ENCODE measurements at places on chromosomes 4 and X.
A peak's percentile ranks its signal among the peaks of the same experiment; 100 is the strongest.

DNA sequence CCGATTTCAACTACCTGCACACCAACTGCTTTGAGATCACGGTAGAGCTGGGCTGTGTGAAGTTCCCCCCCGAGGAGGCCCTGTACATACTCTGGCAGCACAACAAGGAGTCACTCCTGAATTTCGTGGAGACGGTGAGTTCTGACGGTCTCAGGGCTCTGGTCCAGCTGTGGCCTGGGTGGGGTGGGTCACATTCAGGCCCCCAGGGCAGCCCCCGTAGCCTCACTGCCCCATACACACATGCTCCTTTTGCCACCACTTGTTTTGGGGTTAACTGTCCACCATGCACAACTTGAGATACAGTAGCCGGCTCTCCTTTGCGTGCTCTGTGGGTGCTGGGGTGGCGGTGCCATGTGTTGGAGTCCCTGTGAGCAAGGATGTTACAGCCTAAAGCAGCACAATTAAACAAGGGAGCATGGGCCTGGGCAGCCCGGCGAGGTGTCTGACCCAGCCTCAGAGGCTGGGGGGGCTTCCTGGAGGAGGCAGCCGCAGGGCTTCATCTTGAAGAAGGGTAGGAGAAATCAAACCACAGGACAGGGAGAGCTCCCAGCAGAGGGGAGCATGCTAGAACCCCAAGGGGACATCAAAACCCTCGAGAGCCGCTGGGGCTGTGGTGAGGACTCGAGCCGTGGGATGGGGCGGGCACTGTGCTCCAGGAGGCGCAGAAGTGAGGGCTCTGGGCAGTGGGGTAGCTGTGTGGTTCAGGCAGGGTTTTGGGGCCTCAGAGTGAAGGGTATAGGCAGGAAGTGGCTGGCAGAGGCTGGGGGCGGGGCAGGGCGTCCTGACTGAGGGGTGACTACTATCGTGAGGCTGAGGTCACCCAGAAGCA is 22.0 kb downstream of the CPZ start:
- peak; percentile 10 for DNase-seq

DNA sequence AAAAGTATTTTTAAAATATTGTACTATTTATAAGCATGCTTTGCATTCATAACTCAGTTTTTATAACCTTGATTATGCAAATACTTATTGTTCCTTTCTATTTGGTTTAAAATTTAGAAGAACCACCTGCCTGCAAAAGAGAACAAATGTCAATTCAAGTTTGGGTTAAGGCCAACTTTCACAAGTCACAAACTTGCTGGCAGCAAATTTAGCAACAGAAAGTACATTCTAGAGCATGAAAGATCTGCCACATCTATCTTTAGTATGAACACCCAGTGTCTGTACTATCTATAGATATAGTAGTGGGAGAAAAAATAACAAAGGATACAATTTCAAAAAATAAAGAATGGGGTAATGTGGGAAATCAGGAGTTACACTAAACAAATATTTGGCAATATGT is 1014.2 kb downstream of the C4orf33 start:
- DNase-seq: no peak

- DNase-seq: no peak
These were observed 84.8 kb upstream of the C1QTNF7 start for GRCh38 chr4:15343000-15343399.

GRCh38 chr4:134027931-134028330 is 173.7 kb downstream of the PABPC4L start:
- DNase-seq: no peak

DNA sequence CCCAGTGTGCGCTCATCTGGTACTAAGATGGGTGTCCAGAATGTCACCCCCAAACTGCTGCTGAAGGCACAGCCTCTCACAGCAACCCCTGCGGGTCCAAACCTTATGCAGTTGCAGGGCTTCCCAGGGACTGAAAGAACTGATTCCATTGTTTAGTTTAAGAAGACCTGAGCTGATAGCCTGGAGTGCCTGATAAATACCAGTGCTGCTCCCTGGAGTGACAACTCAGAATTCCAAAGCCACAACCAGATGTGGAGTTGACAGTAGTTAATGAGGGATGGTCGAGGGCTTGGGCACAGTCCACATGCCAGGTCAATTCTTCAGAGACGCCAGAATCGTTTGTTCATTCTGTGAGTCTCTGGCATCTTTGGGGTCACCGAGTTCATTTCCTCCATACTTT is 71.2 kb downstream of the LNX1 start:
- DNase-seq: no peak

- DNase-seq: no peak
These were observed 132.4 kb upstream of the TET2 start for GRCh38 chr4:105014234-105014633.
